CD4-positive, alpha-beta T cell treated with Interleukin-6 at 100 ng/mL for 8 hours (primary cell): ENCODE measurements at places on chromosomes 7 and 10.
A peak's percentile ranks its signal among the peaks of the same experiment; 100 is the strongest.

GRCh38 chr10:118405928-118406327, 63.8 kb upstream of the FAM204A start:
- DNase-seq, result no peak

- DNase-seq, result no peak
Observed at GRCh38 chr10:5776136-5776880, 36.9 kb downstream of the GDI2 start.

GRCh38 chr10:84876116-84876999, 548.0 kb downstream of the CCSER2 start:
- DNase-seq, result no peak

DNA sequence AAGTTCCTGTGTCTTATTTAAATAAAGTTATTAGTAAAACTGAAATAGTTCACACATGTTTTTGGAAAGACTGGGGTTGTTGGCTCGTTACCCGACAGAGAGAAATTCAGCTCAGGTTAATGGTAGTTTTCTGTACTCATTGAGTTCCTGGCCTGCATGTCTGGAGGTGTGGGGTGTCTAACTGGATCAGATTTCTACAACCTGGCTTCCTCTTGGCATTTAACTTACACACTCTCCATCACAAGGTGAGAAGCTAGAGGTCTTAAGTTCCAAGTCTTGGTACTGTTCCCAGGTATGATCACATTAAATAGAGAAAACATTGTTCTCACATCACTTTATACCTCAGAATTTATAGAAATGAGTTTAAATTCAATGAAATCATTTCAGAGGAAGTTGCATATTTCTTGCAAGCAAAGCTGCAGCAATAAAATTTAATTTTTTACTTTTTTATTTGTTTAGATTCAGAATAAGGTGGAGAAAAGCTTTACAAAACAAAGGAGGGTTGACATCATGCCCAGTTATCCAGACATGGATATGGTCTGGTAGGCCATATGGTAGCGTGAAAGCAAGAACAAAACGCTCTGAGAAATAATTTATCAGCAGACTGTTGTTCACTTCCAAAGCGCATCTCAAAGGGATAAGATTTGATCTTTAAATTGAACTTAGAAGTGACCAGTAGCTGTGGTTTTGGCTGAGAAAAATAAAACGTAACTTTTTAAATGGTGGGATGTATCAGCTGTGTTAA, 120.6 kb downstream of the GLCCI1 start:
- no peak for DNase-seq

GRCh38 chr7:157228864-157229422, 90.2 kb downstream of the UBE3C start:
- DNase-seq, result peak; percentile 13

- DNase-seq, result no peak
Observed at GRCh38 chr7:49623943-49624342, 149.5 kb upstream of the VWC2 start.

DNA sequence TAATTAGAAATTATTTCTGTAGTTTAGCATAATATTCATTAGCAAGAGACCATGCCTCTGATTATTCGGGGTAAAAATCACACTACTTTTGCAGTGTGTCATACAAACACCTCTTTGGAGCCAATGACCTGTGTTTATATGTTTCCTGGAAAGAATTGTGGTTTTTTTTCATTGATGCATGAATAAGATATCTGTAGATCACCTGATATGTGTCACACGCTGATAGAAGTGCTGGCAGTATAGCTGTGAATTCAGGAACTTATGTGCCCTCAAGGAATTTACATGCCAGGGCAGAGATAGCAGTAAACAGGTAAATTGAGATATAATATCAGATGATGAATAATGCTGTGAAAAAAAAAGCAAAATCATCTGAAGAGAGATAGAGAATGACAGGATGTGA, 118.2 kb downstream of the VPS50 start:
- DNase-seq, result no peak
